D341Med (cell line): ENCODE measurements at places on chromosomes 3 and 15.

GRCh38 chr3:141860766-141861513, 15.5 kb upstream of the ATP1B3 start:
- DNase-seq: no peak

DNA sequence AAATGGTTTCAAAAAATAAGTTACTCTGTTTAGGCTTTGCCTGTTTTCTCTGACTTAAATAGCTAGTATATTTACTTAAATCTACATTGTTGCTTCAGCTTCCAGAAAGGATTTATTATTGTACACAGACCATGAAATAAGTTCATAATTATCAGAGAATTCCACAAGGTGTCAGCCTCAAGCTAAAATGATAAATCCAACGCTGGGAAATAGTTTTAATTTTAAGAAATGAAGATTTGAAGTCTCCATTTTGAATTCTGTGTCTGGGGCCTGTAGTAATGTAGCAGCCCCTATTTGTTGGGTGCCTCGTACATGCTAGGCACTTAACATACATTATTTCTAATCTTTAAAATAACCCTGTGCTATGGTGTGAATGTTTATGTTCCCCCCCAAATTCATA, 92.6 kb upstream of the KCNMB2 start:
- DNase-seq: no peak

DNA sequence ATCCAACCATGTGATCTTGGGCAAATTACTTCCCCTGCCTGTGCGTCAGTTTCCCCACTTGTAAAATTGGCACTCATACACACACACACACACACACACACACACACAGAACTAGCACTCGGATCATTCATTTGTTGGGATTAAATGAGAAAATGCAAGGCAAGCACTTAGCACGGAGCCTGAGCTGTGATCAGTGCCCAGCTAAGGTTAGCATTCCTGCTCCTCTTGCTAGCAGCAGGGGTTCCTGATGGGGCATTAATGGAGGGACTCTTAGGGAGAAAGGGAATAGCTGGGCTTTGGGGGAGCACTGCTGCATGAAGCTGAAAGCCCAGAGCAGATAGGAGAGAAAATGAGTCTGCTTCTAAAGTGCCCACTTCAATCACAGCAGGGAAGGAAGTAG, 187.7 kb upstream of the C2CD4B start:
- DNase-seq: no peak

- no peak for DNase-seq
Measured at GRCh38 chr3:11735638-11736037, 91.9 kb upstream of the VGLL4 start.

GRCh38 chr3:170038434-170039110, 777 bp downstream of the GPR160 start:
- peak; percentile 58 for DNase-seq

- no peak for DNase-seq
Measured at GRCh38 chr3:72892870-72893269, 5.0 kb downstream of the GXYLT2 start.

DNA sequence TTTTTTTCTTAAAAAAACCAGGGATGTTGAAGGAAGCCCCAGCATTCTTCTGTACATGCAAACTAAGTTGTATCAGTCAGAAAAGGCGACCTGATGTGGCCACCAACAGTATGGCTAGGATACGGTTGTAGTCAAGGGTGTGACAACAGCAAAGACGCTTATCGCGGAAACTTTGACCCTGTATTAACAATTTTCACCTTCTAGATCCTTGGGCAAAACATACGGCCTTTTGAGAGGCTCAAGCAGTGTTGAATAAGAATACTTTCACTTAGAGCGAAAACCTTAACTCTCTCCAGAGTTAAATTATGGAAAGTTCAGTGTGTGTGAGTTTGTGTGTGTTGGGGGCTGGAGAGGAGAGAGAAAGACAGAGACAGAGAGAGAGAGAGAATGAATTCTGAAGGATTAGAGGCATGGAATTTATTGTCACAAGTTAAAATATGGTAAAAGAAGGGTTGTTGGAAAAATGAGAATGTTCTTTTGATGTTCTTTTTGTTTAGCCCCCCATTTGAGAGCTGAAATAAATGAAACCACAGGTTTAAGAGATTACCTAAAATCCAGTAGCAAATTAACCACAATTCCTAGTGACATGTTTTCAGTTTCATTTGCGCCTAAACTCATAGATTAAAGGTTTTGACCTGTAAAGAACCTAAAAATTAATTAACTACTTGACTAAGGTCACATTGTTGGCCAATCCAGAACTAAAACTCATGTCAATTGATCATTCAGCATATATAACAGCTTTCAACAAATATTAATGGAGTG, 9.2 kb downstream of the ALCAM start:
- no peak for DNase-seq
